ENCODE measurements at places on chromosomes 4 and X.

- DNase-seq, result no peak
These were observed 1.6 kb downstream of the PCDH10 start for GRCh38 chr4:133150486-133151340.

DNA sequence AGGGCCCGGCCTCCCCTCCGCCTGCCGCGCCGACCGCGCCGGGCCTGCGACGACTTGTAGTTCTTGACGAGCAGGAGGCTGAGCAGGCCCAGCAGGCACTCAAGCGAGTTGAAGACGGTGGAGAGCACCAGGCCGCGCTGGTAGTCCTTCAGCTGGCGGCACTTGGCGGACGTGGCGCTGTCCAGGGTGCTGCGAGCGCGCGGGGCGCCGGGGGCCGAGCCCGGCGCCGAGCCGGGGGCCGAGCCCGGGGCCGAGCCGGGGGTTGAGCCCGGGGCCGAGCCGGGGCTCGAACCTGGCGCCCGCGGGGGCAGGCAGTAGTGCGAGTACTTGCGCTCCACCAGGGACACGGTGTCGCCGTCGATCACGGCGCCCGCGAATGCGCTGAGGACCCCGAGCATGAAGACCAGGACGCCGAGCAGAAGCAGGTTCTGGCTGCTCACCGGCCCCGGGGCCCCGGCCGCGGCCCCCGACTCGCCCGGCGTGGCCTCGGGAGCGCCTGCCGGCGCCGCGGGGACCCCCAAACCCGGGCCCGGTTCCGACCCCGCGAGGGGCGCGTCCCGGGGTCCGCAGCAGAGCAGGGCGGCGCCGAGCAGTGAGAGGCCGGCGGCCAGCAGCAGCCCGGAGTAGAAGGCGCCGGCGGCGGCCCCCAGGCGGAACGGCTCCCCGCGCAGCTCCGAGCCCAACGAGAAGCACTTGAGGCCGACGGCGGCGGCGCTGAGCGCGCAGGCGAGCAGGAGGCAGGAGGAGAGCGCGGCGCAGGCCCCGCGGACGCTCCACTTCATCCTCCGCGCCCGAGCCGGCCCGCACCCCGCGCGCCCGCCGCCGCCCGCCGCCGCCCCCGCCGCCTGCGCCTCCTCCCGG lies 584 bp downstream of the TMEM271 start:
- DNase-seq, result no peak

DNA sequence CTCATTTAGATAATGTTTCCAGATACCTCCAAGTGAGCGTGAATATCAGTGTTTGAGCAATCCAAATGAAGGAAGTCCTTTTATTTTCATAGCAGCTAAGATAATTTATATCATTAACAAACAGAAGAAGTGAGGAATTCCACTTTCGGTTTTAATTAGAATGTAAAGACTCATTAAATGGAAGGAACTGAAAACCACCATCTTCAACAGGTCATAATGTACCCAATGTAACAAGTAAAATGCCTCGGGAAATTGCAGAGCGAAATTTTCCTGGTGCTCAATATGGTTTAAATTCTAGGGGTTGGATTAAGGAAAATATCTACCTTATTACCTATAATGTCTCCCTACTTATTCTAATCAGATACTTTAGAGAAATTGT lies 33.9 kb upstream of the SLC9A7 start:
- no peak for DNase-seq

- peak; percentile 51 for DNase-seq
These were observed 765 bp downstream of the CFAP97 start for GRCh38 chr4:185202984-185203485.

DNA sequence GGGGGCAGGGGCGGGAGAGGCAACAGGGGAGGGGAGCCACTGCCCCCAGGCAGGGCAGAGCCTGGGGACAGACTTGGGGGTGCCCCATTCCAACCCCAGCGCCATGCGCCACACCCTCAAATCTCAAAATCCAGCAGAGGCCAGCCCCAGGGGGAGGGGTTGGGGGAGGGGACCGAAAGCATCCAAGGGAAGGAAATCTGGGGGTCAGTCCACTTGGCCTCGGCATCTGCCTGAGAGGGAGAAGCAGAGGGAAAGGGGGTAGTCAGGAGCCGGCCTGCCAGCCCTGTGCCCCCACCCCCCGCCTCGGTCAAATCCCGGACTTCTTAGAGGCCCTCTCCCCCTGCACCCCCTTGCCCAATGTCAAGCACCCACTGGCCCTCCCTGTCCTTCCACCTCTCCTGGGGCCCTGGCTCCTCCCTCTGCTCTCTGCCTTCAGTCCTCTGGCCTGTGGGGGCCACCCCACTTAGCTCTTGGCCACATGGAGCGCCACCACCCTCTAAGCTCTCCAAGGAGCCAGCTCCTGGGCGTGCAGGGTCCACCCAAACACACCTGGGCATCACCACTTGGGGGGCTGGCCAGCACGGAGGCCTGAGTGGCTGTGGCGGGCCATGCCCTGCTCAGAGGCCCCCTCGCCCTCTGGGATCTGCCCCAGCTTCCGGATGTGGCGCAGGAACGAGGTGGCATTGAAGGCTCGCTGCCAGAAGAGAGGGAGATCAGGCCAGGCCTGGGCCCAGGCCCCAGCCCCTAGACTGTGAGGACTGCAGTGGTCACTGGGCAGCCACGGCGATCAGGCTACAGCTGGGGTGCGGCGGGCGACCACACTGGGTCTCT lies 3.5 kb downstream of the PNCK start:
- DNase-seq, result no peak

- DNase-seq, result no peak
These were observed 204.6 kb downstream of the RBM46 start for GRCh38 chr4:154985673-154986072.

DNA sequence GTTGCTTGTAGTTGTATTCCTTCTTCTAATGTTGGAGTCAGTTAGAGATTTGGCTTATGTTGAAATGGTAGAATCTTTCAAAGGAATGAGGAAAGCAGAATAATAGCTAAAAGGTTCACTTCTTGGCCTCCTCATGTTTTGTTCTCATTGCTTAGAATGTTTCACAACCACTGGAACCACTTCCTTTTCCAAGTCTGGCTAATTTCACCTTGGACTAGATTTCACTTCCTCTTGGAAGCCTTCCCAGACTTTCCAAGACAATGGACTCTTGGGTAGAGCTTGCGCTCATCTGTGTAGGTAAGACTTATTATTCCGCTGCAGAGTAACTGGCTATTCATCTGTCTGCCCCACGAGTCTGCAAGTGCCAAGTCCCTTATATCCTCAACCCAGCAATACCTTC lies 8.3 kb downstream of the SPATA18 start:
- no peak for DNase-seq

DNA sequence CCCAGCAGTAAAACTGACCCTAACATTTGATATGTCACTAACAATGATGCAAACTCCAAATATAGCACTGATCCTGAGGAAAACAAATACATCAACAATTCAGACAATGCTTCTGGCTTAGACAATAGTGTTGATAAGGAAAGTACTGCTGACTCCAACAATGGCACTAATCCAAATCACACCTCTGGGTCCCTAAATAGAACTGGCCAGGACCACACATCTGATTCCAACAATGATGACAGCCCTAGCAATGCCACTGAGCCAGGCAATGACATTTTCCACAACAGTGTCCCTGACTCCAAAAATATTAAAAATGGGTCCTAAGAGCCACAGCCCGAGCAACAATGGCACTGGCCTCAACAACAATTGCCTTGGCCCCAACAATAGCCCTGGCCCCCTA lies 243.1 kb upstream of the APOOL start:
- no peak for DNase-seq

DNA sequence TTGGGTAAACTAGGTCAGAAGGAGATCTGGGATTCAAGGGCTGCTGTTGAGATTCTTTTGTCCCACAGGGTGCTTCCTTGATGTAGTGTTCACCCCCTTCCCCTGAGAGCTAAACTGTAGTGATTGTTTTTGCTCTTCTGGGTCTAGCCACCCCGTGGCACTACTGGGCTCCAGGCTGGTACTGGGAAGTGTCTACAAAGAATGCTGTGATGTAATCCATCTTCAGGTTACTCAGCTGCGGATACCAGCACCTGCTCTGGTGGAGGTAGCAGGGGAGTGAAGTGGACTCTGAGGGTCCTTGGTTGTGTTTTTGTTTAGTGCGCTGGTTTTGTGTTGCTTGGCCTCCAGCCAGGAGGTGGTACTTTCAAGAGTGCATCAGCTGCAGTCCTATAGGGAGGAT lies 365.5 kb downstream of the ZNF674 start:
- DNase-seq, result no peak

DNA sequence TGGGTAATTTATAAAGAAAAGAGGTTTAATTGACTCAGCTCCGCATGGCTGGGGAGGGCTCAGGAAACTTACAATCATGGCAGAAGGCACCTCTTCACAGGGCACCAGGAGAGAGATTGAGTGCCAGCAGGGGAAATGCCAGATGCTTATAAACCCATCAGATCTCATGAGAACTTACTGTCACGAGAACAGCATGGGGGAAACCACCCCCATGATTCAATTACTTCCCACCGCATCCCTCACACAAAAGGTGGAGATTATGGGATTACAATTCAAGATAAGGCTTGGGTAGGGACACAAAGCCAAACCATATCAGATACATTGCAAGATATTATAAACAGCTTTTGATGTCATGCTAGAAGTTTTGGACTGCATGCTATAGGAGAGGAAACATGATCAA lies 204.3 kb downstream of the VEGFC start:
- DNase-seq, result no peak

DNA sequence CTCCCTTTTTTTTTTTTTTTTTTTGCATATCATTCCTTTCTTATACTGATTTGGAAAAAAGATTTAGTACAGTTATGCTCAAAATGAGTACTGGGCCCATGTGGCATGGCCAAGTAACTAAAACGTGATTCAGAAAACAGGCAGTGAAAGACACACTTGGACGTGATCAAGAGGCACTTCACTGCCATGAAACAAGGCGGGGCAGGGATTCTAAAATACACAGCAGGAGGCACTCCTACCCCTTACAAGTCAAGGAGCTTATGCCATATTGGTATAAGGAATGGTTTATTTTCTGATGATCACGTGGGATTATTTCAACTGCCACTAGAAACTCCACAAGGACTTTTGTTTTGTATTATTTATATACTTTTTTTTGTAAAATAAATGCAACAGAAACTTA lies 72.0 kb downstream of the CHST7 start:
- no peak for DNase-seq

DNA sequence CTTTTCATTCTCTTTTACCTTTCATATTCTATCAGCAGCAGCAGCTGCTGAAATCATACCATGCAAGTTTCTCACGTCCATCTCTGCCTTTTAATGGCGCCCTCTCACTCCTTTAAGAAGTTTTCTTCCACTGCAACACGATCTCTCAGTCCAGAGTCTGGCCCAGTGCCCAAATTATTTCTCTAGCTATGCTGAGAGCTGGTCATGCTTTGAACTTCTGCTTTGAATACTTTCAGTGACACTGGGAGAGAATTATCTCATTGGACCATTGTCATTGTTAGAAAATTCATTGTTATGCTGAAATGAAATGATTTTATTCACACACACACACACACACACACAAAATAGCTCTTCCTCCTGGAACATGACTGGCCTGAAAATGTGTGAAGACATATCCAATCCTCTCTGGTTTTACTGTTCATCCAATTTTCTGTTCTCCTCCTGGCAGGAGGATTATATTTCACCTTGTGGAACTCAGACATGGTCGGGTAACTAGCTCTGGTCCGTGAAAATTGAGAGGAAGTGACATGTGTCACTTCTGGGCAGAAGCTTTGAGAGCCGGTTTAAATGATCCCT lies 1.3 kb upstream of the PDHA1 start:
- no peak for DNase-seq

Measured in stimulated activated naive CD4-positive, alpha-beta T cell (primary cell).